ENCODE measurements at places on chromosomes 3 and 15.

DNA sequence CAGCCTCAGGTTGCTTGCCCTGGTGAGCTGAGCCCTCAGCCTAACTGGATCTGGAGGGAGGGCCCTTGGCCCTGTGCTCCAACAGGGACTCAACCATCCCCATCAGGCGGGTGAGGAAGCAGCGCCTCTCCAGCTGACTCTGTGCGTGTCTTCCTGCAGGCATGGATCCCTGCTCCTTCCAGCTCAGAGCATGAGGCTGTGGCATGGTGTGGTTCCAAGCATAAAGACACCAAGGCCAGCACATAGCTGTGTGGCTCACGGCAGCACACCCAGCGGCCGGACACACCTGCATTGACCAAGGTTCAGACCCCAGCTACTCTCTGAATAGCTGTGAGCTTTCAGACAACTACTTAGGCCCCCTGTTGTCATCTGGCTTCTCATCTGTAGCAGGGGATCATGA lies 131.0 kb upstream of the PLXNA1 start:
- DNase-seq = no peak

DNA sequence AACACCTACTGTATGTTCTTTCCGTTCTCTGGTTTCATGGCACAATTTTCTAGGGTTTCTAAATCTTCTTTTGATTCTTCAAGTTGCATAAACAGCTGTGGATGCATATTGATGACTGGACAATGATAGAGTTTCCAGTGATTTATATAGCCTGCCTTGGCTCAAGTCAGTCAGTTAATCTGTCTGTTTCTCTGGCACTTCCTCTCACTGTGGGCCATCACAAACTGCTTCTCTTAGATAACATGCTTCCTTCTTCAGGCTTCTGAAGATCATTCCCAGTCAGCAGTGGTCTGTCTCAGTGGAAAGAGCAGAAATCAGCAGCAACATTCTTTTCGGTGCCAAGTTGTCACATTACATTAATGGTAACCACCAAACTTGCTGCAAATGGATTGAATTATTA lies 207.2 kb downstream of the RYR3 start:
- DNase-seq = no peak

GRCh38 chr3:141812084-141812483 lies 48.9 kb downstream of the GRK7 start:
- DNase-seq = no peak

DNA sequence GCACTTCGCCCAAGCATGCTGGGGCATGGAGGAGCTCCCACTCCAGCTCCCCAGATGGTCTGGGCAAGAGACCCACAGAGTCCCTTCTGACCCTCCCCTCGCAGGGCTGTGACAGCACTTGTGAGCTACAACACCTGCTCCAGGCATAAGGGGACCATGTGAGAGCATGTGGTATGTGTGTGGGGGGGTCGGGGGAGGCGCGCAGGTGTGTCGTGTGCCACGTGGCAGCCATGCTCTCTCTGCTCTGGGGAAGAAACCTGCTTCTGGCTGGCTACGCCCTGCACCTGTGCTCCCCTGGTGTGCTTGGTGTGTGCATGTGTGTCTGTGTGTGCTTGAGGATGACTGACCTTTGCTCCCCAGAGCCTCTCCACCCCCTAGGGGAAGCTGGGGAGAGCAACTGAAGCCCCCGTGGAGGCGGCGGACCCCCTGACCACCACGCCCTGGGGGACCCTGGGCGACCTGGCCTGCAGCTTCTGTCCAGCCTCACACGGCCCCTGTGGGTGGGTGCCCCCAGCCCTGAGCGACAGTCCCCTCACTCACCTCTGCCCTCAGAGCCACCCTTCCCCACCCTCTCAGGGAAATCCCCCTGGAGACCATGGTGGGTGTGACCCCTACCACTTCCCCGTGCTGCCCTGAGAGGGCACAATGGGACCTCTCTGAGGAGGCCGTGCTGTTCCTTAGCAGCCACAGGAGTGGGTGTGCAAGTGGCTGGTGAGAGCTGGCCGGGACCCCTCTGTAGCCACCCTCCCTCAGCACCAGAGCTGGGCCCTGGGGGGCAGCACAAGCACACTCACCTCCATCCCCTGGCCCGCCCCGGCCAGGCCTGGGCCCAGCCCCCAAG lies 16.6 kb upstream of the SEC13 start:
- no peak for DNase-seq

DNA sequence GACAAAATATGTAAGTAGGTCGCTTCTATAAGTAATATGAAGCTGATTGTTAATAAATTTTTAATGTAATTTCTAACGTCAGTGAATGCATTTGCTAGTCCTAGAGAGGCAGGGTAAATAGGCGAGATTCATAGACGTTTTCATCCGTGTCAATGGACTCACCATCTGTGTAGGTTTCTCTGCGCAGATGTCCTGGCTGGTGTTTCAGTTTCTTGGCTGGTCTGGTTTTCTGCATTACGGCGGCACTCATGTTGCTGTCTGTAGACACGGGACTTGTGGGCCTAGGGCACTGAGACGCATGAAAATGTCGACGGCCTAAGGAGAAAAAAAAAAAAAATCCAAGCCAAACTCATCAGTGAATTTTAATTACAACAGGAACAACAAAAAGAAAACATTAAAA lies 1153.3 kb downstream of the ROBO1 start:
- no peak for DNase-seq

- no peak for DNase-seq
These were observed 57.1 kb upstream of the POU1F1 start for GRCh38 chr3:87333393-87333892.

- no peak for DNase-seq
These were observed 11.8 kb upstream of the CDV3 start for GRCh38 chr3:133561679-133562078.

- no peak for DNase-seq
These were observed 84.6 kb upstream of the DPH6 start for GRCh38 chr15:35630532-35630931.

- DNase-seq = no peak
These were observed 19.5 kb downstream of the SENP2 start for GRCh38 chr3:185605566-185605965.

GRCh38 chr3:142896201-142896755 lies 7.4 kb upstream of the PCOLCE2 start:
- no peak for DNase-seq

- no peak for DNase-seq
These were observed 290.3 kb upstream of the TLE3 start for GRCh38 chr15:70387993-70388392.

DNA sequence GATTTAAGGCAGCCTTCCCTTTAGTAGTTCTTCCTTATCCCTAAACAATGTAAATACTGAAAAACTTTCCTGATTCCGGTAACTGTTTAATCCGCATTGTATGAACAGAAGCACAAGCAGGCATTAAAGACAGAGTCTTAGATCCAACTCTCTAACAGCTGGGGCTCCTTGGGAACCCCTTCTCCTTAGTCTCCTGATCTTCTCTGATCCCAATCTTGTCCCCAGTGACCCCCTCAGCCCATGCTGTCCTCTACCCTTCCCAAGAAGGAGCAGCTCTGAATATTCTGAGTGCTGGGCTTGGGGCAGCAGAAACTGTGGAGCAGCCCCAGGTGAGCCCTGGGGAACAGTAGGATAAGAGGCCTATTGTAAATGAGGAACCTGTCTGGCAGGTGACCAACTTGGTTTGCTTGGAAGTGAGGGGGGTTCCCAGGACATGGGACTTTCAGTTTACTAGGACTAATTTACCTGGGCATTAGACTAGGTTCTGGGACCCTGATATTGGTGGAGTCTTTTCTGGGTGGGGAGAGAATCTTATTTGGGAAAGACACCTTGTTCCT lies 13.0 kb upstream of the SLC30A4 start:
- no peak for DNase-seq

DNA sequence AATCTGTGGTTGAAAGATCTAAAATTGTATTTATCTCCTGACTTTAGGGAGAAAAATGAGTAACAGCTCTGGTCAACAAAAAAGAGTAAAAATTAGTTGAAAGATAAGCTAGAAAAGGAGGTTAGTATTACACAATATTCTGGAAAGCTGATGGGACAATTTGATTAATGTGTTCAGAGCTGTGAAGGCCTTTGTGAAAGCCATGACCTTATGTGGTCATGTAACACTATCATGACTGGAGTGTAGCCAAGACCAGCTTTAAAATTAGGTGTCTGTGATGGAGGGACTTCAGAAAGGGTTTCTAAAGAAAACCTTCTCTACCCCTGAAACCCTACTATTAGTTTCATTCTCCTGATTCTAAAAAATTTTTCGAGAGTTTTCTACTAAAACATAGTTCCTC lies 127.2 kb downstream of the NFKBIZ start:
- no peak for DNase-seq

- DNase-seq = no peak
These were observed 36.0 kb downstream of the MNS1 start for GRCh38 chr15:56428821-56429458.

DNA sequence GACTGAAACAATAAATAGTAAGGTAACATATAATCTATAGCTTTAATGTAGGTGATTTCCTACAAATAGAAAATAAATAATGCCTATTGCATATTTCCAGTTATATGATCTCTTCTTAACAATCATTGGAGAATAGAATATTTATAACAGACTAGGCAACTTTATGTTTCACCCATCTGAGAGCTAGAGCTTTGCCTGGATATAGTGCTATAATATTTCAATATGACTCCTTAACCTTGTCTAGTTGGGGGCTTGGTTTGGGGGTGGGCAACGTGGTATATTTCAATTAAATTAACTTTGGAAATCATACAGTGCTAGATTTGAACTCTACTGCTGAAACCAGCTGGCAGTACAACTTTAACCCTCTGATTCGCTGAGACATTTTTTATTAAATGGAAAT lies 265.2 kb downstream of the CNTN4 start:
- no peak for DNase-seq

Data from caudate nucleus (tissue), 63 donors.